ENCODE measurements at places on chromosomes 7 and 10.

DNA sequence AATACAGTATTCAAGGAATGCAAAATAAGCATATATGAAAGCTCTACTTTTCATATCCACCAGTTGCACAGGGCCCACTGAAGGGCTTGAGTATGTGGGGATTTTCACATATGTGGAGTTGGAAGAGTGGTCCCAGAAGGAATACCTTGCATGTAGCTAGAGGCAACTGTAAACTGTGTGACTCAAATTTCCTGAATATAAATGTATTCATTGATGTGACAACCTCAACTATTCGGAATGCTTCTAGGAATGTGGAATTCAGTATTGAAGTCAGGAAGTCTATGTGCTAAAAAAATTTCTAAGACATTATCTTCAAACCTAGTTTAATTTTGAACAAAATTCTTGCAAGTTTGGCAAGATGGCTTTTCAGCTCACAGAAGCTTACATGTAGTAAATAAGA lies 695.5 kb upstream of the SEMA3D start:
- DNase-seq = no peak

- no peak for DNase-seq
Observed at GRCh38 chr7:103799298-103799697, 190.2 kb downstream of the RELN start.

DNA sequence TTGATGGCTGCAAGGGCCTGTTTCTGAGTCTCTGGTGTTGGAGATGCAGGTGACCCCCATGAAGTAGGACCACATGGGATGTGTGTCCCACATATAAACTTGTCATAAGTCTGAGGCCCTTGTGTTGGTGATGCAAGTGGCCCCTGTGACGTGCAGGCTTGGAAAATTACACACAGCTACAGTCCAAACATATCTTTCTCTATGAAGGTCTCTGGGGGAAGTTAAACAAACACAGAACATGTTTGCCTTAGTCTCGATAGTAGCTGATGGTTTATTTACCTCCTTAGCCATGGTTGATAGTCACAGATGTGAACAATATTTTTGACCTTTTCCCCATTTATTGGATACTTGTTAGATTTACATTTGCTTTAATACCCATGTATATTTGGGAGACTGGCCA lies 64.7 kb downstream of the ADCY1 start:
- no peak for DNase-seq

GRCh38 chr7:141053626-141054025 lies 20.2 kb upstream of the TMEM178B start:
- peak; percentile 38 for DNase-seq

DNA sequence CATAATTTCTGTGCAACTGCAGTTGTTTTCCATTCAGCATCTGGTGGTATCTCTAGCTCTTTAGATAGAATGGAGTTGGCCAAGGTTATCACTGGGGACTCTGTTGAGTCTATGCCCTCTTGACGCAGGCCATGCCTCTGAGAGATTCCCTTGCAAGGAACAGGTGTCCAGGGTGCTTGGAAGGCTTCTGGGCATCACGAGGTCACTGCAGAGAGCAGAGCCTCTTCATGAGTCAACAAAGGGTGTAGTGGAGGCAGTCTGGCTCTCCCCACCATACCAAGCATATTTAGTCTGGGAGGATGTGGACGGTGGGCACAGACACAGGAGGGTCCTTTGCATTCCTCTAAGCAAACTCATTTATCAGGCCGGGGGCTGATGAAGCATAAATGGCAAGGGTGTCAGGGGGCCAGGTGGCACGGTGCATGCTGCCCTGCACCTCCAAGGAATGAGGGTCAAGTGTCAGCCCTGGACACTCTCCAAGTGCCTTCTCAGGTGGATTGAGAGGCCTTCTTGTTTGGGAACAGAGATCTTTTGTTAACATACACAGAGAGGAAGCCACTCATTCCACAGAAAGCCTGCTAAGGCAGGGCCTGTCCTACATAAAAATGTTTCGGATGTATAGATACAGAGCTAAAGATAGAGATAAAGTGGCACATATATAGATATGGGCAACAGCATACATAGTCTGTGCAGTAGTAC lies 328.6 kb downstream of the INHBA start:
- DNase-seq = no peak

DNA sequence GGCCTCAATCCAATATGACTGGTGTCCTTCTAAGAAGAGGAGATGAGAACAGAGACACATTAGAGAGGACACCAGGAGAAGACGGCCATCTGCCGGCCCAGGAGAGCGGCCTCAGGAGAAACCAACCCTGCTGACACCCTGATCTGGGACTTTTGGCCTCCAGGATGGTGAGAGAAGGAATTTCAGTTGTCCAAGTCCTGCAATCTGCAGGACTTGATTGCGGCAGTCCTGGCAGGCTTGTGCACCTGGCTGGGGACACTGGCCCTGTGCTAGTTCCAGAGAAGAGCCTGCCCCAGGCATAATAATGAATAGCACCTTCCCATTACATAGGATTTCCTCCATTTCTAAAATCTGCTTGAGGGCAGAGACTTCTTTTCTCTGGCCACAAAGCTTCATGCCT lies 409.9 kb upstream of the SHH start:
- DNase-seq = no peak

DNA sequence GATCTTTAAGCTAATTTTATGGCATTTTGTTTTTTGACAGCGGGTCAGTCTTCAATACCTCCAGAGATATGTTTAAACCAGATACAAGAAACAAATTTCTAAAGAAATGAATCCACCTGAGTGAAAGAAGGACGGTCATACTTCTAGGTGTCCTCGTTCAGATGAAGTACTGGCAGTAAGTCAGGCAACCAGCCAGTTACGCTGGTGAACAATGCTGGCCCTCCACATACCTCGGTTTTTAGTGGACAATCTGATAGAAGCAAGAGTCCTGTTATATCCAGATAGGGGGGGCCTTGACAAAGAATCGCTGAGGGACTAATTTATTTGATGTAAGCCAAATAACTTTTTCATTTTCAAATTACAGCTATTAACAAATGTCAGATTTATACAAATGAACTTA lies 266.4 kb upstream of the KLF14 start:
- no peak for DNase-seq

DNA sequence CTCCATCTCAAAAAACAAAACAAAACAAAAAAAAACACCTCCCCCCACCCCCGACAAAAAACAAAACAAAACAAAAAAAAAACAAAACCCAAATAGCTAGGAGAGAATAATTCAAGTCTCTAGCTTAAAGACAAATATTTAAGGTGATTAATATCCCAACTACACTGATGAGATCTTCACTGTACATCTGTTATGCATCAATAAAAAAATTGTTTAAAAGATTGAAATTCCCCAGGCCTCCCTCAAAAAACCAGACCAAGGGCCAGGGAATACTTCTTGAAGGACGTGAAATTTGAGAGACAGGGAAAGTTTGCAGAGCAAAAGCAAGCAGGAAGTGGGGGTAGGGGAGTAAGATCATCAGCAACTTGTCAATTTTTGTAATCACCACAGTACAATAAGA lies 232.6 kb downstream of the REEP3 start:
- no peak for DNase-seq

DNA sequence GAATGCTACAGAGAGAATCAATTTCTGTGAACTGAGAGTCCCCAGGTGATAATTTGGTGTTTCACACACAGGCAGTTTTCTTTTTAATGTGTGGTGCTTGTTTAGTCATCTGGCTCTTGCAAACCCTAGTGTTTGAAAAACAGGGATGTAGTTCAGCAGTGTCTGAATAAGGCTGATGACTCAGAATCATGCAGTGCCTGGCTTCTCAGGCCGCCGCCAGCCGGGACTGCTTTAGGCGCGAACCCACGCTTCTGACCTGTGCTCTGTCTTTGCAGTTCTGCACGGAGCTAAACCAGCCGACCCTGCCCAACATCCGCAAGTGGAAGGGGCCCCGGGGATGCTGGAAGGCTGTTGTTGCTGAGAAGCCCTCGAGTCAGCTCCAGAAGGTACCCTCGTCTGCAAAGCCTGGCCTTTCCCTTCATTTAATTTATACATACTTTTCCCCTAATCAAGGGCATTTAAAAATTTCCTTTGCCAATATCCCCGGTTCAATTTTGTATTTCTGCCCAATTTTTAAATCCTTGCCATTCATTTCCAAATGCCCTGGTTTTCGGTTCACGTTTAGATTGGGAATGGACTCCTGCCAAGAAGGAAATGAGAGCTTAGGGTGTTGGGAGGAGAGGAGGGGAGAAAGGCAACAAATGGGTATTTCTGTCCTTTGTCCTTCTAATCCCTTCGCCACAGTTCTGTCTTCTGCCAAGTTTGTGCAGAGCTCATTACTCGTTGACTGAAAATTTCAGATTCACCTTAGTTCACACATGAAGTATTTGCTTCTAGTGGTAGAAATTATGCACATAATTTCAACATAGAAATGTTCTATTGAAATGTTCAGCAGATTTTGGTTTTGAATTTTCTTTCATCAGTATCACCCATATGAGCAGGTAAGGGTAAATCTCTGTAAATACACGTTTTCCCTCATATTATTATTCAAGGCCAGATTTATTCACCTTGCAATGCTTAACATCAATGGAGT lies 108.5 kb upstream of the ANLN start:
- no peak for DNase-seq

GRCh38 chr7:17027143-17027788 lies 145.5 kb upstream of the AGR3 start:
- DNase-seq = no peak

- DNase-seq = no peak
Observed at GRCh38 chr7:13165854-13166253, 478.4 kb downstream of the ARL4A start.

DNA sequence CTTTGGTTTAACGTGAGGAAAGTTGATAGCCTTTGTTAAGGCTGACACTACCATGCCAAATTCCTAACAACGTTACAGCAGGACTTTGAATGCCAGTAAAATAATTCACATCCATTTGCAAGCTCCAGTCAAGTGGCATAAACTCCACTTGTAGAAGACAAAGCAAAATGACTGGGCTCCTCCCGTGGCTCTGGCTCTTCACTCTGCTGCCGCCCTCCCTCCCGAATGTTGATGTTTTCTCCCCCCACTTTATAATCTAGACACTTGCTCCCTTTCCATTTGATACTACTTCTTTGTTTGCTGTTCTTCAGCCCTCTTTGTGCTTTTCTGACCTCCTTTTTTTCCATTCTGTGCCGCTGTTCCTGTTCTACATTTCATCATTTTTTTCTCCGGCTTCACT lies 22.8 kb upstream of the ITGB8 start:
- no peak for DNase-seq

- no peak for DNase-seq
Observed at GRCh38 chr7:142440219-142440905, 182.5 kb upstream of the PRSS58 start.

DNA sequence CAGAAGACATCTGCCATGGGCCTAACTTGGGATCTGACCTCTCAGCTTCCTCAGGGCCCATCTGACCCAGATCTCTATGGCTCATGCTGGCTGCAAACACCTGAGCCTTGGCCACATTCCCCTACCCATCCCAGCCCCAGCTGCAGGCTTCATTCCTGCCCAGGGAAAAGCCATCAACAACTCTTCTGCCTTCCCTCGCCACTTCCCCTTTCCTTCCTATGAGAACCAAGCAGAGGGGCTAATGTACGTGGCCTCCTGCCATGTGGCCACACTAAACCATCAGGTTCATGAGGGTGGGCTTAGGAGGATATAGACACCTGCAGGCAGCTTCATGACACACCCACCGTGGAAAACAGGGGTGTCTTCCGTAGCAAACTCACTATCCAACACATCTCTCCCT lies 312.2 kb downstream of the GALNT17 start:
- DNase-seq = no peak

DNA sequence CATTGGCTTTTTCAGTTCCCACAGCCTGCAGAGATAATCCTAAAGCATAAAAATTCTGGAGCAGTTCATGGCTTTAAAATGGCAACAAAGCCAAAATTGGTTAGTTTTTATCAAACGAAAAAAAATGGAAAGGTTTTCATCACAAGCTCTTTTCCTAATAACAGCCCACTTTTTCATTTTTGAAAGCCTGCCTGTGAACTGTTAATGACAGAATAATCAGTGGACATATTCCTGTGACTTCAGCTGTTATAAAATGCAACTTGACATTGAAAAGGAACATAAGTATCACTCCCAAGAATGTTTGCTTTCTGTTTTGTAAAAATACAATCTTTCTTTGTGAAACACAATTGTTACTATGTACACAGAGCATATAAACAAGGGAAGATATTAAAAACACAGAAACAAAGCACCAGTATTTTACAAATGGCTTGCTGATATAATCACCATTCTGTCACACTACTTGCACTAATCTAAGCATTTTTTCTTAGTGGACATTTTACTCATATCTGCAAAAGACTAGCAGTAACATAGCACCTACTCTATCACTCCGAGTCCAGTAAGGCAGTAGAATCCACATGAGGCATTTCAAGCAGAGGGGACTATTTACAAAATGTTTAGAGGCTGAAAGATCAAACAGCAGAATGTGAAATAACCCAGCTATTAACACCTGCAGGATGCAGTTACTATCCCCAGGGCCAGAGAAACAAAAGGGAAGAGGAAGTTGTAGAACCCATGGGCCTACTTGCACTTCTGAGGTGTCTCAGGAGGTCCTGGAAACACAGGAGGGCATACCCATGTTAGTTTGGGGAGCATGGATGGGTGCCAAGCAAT lies 26.4 kb downstream of the MACC1 start:
- DNase-seq = no peak

- DNase-seq = no peak
Observed at GRCh38 chr10:21257919-21258318, 267.6 kb downstream of the SKIDA1 start.

All from T follicular helper cell (primary cell).